Mesenteric fat pad (tissue), 1 donor: ENCODE measurements at places on chromosomes 1 and 21. TPM values are rescaled to one million over a fixed set of nuclear protein-coding genes. Genes with fewer than 3 reads are reported as not detected.

Gene DDR2
- 187 TPM for total RNA-seq

Gene YOD1
- 5.4 TPM for total RNA-seq

Gene LIN28A
- total RNA-seq, result not detected

Gene EPS15
- 98.9 TPM for total RNA-seq

Gene CORT
- not detected for total RNA-seq

Gene RHBG
- total RNA-seq, result not detected

Gene ACTN2
- 0.71 TPM for total RNA-seq

Gene CFAP45
- 0.64 TPM for total RNA-seq

Gene LYPD8
- total RNA-seq, result not detected

Gene CACNA1S
- total RNA-seq, result not detected

Gene TSPEAR
- total RNA-seq, result not detected

Gene OLFML2B
- total RNA-seq, result 29.5 TPM

Gene CD5L
- not detected for total RNA-seq
